ENCODE measurements at places on chromosomes 7 and 10.

DNA sequence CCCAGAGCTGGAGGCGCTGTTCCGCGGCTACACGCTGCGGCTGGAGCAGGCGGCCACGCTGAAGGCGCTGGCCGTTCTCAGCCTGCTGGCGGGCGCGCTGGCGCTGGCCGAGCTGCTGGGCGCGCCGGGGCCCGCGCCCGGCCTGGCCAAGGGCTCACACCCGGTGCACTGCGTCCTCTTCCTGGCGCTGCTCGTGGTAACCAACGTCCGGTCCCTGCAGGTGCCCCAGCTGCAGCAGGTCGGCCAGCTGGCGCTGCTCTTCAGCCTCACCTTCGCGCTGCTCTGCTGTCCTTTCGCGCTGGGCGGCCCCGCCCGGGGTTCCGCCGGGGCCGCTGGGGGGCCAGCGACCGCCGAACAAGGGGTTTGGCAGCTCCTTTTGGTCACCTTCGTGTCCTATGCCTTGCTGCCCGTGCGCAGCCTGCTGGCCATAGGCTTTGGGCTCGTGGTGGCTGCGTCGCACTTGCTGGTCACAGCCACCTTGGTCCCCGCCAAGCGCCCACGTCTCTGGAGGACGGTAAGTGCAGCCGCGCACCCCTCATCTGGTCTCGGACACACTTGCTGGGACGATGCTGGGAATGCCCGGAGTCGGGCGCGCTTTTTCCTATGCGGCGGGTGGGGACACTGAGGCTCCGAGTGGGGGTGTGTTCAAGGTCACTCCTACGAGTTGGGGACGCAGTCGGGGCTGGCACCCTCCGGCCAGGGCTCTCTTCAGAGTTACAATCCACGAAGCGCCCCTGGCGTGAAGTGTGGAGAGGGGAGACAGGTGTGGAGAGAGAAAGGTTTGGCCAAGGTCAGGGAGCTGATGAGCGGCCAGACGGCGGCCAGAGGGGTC is 717 bp downstream of the ADCY1 start:
- DNase-seq: no peak

DNA sequence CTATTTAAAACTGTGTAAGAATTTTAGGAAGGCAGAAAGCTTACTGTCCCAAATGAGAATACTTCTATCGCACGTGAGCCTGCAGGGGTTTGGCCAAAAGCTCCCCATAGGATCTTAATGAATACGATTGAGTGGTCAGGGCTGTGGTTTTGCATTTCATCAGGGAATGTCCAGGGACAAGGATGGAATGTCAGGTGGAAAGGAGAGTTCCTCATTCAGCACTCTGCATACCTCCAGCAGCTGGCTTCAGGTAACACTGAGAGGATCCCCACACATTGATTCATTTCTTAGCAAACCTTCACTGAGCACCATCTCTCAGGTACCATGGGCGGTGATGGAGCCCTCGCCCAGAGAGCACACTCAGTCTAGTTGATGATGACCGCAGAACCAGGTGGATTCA is 27.2 kb downstream of the ANK3 start:
- no peak for DNase-seq

GRCh38 chr10:133475821-133476640 is 22.3 kb downstream of the SCART1 start:
- DNase-seq: no peak

DNA sequence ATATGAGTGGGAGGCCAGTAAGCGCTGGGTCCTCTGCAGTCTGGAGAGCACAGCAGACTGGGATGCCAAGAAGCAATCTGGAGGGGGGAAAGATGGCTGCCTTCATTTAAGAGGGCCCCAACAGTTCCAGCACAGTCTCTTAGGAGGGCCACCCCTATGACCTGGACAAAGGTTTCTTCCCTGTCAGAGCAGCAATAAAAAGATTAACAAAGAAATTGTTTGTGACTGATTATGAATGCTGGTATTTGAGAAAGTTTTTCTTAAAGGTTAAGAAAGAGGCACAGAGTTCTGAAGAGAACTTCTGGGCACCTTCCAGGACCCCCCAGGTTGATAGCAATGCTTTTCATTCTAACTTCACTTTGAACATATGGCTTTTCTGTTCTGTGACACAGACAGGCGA is 52.3 kb downstream of the CYP26A1 start:
- no peak for DNase-seq

DNA sequence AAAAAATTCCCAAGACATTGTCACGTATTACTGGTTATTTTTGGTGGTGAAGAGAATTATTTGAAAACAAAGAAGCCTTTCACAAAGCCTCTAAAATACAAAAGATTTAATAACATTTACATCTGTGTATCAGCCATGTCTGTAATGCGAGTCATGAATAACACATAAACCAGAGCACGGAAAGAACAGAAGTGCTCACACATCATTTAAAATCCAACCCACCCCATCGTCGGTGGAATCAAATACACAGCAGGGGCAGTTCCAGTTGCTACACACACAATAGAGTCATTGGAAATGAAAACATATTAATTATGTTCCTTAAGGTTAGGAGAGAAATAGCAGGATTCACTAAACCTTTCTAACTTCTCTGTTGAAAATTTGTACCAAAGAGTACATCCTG is 1097.3 kb downstream of the KCNMA1 start:
- DNase-seq: no peak

DNA sequence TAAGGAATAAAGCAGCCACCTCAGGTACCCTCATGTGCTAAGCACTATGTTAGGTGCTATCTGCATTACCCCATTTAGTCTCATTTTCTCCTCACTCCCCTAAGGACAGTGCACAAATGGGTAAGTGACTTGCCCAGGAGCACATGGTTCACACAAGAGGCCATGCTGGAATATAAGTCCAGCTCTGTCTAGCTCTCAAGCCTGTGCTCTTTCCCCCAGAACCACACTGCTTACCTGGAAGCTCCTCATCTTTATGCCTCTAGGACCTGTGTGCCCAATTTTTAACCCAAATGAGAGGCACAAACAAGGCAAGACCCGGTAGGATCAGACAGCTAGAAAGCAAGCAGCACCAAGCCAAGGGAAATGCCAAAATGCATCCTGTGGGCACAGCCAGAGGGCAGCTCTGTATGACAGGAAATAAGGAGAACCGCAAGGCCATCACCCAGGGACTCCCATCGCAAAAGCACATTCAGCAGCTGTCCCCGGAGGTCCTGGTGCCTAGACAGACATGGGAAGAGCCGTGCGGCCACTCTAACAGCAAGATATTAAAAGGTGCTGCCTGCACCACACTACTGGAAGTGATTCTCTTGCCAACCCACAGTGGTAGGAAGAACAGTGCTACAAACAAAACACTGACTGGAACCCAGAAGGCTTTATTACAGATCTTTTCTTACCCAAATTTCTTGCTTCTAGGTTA is 88.1 kb downstream of the GSAP start:
- DNase-seq: no peak

DNA sequence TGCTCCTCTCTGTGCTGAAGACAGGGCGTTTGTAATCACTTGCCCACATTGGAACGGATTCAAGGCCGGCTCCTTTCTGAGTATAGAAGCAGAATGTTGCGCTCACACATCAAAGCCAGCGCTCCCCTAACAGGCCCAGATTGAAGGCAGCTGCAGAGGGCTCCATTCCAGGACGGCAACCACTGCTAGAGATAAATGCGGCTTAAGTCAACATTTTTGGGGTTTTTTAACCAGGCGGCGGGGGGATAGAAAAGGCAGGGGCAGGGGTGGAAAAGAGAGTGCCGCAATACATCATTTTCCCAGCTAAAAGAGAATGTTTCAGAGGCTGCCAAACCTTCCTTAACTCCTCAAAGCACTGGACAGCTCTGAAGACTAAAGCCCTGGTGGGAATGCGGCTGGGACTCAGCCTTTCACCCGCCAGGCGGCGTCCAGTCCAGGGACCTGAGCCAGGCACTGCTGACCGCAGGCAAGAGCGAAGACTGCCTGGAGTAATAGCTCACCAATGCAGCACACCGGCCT is 189.6 kb downstream of the TNS3 start:
- no peak for DNase-seq

- no peak for DNase-seq
These were observed 6.6 kb upstream of the OGDHL start for GRCh38 chr10:49768731-49769130.

- no peak for DNase-seq
These were observed 21.2 kb downstream of the ZMIZ2 start for GRCh38 chr7:44769776-44770294.

- DNase-seq: no peak
These were observed 1255.7 kb upstream of the LRRTM3 start for GRCh38 chr10:65670087-65670486.

GRCh38 chr10:121618906-121619305 is 20.7 kb upstream of the FGFR2 start:
- DNase-seq: no peak

DNA sequence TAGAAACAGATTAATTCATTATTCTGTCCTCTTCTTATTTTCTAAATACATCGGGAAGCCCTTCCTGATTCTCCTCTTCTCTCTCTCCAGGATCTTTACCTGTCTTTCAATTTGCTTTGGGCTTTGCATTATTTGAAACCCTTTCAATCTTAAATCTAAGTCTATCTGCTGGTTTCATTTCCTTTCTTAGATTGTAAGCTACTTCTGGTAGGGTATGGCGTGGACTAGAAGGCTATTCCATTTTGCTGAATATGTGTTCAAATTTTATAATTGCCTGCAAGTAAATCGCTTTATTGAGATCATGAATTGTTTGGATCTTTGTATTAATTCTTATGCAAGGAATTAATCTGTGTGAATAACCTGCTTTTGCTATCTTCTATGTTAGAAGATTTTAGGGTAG is 11.1 kb downstream of the STAM start:
- DNase-seq: no peak

- no peak for DNase-seq
These were observed 708.0 kb downstream of the LRMDA start for GRCh38 chr10:76139431-76139830.

- DNase-seq: no peak
These were observed 68.9 kb downstream of the ZNF467 start for GRCh38 chr7:149704507-149704906.

DNA sequence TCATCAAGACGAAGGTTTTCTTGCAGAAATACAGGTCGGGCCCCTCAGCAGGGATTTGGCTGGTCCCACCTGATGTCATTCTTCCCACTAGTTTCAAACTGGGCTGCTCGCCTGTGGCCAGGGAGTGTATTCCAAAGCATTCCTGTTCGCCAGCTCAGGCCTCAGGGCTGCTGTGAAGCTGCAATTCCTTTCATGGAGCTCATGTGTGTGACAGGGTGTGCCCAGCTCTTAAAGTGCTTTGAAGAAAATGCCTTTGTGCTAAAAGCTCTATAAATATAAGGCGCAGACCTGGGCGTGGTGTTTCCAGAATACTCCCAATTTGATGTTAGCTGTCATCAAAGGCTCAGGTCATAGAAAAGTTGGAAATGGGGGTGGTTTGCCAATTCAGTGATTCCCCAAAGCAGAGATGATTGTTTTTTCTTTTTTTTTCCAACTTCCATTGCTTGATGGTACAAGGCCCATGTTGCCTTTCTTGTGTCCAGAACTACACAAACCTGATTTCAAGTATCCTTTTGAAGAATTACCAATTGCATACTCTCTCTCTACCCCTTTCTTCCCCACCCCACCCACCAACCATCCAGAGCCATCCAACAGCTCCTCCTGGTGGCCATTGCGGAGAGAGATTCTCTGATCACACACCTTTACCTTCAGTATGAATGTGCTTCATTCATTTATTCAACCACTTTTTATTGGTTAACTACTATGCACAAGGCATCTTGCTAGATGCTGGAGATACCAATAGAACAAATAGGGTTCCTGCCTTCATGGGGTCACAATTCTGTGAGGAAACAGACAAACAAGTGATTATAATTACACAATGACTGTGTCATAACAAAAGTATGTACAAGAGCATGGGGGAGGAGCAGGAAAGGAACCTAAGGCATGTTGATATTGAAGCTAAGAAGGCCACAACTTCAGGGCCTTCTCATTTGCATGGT is 297.3 kb upstream of the LYZL1 start:
- DNase-seq: no peak

Measured in KG1 (cell line).